Cerebellum (tissue), 4 donors: ENCODE measurements at places on chromosomes 5 and 9. TPM values are rescaled to one million over a fixed set of nuclear protein-coding genes. Genes with fewer than 3 reads are reported as not detected.

- no peak for DNase-seq
Observed at GRCh38 chr5:107296572-107296971, 374.2 kb downstream of the EFNA5 start.

- DNase-seq = no peak
Observed at GRCh38 chr5:133967124-133967523, 1.3 kb downstream of the C5orf15 start.

DNA sequence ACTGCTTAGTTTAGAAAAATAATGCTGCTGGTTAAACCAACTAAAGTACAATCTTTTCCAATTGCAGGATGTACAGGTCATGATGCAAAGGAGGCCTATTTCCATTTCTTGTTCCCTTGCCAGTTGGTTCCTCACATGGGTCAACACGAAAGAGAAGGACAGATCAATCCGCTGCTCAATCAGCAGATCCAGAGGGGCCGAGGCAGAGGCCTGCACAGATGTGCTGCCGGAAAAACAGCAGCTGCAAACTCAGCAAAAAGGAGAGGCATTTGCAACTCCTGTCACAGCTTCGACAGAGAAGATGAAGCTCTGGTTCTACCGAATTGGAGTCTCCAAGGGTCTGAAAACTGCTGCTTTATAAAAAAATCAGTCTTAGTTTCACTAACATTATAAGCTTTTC is 69.8 kb downstream of the NIPSNAP3B start:
- no peak for DNase-seq

Gene CDH6
- total RNA-seq = 13.5 TPM

DNA sequence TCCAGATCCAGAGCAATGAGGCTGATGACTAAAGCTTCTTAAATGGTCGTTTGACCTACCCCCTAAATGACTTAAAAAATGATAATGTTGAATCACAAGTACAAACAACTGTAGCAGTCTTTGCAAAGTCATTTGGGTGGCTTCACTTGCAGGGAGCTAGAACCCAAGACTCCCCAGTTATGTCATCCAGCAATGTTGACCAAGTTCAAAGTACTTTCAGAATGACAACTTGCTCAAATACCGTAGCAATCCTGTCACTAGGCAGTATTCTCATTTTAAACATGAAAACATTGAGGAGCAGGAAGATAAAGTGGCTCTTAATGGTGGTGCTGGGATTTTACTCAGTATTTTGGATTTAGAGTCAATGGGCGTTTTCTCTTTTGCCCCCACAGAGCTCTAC is 1217.0 kb upstream of the DMAC1 start:
- no peak for DNase-seq

GRCh38 chr5:135835766-135836165 is 1.3 kb downstream of the SLC25A48 start:
- no peak for DNase-seq

Gene SHC3
- total RNA-seq = 28.3 TPM

Gene OLFML2A
- total RNA-seq = 5.4 TPM

Gene FAXDC2
- 9.4 TPM for total RNA-seq

Gene PROB1
- total RNA-seq = 1.1 TPM

Gene EGFLAM
- total RNA-seq = 13.7 TPM

- no peak for DNase-seq
Observed at GRCh38 chr5:1413611-1414241, 31.5 kb downstream of the SLC6A3 start.

DNA sequence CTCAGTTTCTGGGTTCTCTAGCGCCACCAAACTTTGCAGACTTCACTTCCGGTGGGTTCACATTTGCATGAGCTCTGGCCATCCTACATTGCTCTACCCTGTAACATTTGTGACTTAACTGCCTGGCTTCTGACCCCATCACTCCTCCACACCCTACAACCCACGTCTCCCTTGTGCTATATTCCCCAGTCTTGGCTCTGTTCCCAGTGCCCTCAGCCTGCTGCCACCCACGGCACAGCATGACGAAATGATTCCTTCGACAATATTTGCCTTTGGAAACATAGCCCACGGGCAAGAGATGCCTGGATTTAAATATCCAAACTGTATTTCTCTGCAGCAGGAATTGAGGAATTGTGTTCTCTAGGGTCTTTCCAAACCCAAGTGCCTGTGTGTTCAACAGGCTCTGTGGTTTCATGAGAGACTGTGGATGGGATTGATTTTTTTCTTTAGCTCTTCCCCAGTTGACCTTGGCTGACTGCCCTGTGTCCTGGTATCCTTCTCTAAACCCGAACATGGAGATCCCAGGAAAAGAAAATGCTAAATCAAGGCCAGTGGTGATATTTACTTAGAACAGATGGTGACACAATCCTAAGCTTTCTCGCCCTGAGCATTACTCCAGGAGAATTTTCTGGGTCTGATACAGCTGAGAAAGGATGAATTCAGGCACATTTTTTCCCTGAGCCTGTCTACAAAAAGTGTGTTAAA is 44.4 kb upstream of the GRIA1 start:
- DNase-seq = no peak

GRCh38 chr9:133574771-133575170 is 34.4 kb downstream of the FAM163B start:
- DNase-seq = no peak

DNA sequence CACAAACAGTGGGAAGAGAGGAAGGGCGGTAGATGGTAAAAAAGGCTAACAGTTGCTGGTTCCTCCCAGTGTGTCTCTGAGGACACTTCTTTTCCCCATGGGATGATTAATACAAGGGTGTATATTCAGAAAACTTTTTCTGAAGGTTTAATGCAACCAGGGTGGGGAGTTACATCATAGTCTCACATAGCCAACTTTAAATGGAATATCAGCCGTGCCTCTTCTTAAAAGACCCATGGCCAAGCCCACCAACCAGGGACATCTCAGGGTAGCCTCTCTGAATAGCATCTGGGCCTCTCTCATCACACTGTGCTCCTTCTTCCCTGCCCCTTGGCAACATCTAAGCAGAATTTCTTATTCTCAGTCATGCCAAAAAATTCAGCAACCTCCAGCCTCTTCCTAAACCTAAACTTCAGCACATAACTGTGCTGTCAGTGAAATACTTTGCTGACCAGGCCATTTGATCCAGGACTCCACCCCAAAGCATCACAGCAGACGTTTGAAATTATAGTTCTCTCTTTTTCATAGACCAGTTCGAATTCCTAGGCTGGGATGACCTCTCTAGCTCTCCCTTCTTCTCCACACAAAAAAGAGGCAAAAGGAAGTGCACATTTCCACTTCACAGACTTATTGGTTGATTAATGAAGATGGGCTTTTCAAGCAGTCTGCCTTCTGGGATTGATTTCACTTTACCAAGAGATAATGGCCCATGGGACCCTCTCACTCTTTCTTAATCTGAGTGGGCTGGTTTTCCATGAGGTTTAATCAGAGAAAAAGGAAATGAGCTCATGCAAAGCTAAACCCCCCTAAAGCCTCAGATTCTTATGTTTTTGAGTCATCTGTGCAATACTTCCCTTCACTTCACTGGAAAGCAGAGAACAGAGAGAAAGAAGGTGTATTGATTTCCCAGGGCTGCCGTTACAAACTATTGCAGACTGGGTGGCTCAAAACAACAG is 85.1 kb upstream of the RAI14 start:
- DNase-seq = no peak

- no peak for DNase-seq
Observed at GRCh38 chr9:131226226-131226625, 50.1 kb downstream of the FAM78A start.

DNA sequence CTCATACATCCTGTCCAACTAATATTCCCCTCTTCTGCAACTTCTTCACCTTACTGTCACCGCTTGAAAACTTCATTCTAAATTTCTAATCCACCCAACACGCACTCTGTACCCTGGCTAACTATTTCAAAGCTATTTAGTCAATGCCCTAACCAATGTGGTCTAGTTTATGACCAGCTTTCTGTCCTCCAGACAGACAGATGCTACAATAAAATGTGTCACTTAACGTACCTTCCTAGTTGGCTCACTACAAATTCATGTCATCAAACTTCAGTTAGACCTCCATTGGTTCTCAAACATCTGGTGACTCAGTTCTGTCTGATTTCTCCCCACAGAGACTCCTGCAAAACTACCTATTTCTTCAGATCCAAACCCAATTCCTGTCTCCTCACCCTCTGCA is 57.7 kb downstream of the FAM13B start:
- DNase-seq = no peak

- DNase-seq = no peak
Observed at GRCh38 chr5:9596171-9596780, 33.9 kb downstream of the TAS2R1 start.

DNA sequence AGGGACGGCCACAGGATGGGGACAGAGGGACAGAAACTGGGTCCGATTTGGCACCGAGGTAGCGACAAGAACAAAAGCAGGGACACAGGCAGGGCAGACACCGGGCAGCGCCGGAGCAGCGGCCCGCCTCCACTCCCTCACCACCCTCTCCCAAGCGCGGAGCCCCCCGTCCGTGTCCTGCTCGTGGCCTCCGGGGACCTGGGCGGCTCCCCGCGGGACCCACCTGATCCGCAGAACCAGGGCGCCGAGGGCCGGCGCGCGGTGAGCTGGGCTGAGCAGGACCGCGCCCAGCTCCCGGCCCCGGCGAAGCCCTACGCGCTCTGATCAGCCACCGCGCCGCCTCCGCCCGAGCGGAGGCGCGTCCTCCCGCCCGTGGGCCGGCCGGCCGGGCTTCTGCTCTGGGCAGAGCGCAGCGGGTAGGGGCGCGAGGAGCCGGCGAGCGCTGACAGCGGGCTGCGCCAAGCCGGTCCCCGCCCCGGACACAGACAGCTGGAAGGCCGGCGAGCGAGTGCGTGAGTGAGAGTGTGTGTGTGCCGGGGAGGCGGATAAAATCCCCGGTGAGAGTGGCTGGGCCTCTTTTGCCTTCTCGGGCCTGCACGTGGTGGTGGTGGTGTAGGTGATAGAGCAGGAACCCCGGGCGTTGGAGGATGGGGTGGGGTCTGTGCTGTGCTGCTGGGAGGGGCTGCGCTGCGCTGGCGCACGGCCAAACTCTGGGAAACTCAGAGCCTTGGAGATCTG is at the start of gene GGTA1:
TSS of gene GGTA1 (minus strand) at position 418 of the 738 bp plus-strand sequence. CDS start 31,922 bp downstream, outside the sequence.
- DNase-seq = peak; percentile 20

Gene PDCD1LG2
- total RNA-seq = 0.09 TPM

DNA sequence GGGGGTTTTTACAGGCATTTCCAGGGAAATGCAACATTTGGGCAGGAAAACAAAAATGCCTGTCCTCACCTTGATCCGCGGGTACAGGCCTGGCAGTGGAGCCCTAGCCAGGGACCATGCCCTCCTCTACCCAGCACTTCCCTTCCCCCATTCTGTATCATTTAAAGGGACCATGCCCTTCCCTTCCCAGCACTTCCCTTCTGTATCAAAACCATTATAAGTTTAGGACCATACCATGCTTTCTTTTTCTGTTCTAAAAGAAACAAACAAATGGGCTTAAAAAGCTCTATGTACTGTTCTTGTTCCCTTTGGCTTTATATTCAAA is 166.9 kb upstream of the ZNF608 start:
- DNase-seq = no peak

DNA sequence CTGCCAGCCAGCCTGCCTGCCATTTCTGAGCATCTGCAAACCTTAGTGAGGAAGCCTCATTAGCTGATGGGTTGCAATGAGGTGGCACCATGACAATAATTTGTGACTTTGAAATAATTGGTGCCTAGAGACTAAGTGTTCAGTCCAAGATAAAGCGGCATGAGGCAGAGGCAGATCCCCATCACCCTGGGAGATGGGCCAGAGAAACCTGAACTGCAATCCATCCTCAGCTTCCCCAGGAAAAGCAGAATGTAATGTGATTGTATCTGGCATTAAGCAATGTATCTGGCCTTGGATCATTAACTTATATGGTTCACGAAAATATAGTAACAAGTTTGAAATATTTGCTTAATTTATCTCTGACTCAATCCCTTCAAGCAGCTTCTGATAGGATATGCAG is 101.0 kb downstream of the SPOCK1 start:
- no peak for DNase-seq

Gene EGFL7
- total RNA-seq = 11.6 TPM

DNA sequence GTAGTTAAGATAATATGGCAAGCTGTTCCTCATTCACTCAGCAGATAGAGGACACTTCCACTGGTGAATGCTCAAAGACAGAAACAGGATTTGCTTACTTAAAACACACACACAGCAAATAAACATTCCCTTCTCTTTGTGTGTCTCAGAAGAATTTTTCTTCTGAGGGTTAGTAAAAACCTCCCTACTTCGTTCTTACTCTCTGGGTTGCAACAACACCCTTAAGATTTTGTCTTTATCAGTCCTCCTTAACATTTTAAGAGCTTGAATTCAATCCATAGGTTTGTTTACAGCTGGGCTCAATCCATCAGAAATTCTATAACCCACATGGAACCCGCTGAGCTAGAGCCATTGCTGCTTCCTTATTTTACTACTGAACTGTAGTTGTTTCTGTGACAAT is 237.4 kb upstream of the PIK3R1 start:
- no peak for DNase-seq

Gene GABRA6
- 4.4 TPM for total RNA-seq

DNA sequence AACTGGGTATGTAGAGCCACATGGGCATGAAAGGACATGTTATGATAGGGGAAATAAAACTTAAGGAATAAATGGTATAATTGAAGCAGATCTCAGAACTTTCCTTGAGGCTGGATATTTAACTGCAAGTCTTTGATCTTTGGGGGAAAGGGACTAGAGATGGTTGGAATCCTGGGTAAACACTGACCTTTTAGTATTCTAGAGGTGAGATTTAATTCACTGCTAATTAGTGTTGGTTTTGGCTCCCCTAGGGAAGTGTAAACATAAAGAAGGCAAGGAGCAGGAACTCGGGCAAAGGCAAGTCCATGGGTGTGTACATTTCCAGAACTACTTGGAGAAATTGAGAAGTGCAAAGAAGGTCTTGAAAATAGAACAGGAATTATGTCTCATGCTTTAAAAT is 16.6 kb downstream of the NIM1K start:
- no peak for DNase-seq

GRCh38 chr5:8060235-8060952 is 191.4 kb downstream of the MTRR start:
- no peak for DNase-seq
